ENCODE measurements at places on chromosomes 7 and 10. TPM values are rescaled to one million over a fixed set of nuclear protein-coding genes. Genes with fewer than 3 reads are reported as not detected.

The FOXI2 gene
- 0.08 TPM for total RNA-seq

The CCM2 gene
- 24.5 TPM for total RNA-seq

The GAD2 gene
- not detected for total RNA-seq

The WNT8B gene
- not detected for total RNA-seq

The PTF1A gene
- total RNA-seq, result not detected

The MAGI2 gene
- total RNA-seq, result 4.5 TPM

The ABCA13 gene
- total RNA-seq, result not detected

The BHLHA15 gene
- total RNA-seq, result not detected

The PLEKHS1 gene
- total RNA-seq, result not detected

The SFRP4 gene
- 2.1 TPM for total RNA-seq

The SMKR1 gene
- not detected for total RNA-seq

The RSBN1L gene
- total RNA-seq, result 7.8 TPM

The CYP26A1 gene
- total RNA-seq, result not detected

The RBM20 gene
- total RNA-seq, result 101 TPM

The MCMBP gene
- 24.5 TPM for total RNA-seq

The OPN4 gene
- total RNA-seq, result 0.25 TPM

The CUTC gene
- 41.0 TPM for total RNA-seq

The ARMS2 gene
- total RNA-seq, result 0.27 TPM

The MRC1 gene
- total RNA-seq, result 18.9 TPM

The CD36 gene
- total RNA-seq, result 1,018 TPM

The CYP2C19 gene
- not detected for total RNA-seq

The LIPF gene
- total RNA-seq, result not detected

The FBXO24 gene
- total RNA-seq, result 0.25 TPM

The ZNF804B gene
- total RNA-seq, result not detected

The ST8SIA6 gene
- total RNA-seq, result 10.1 TPM

The GHRHR gene
- not detected for total RNA-seq
